ENCODE measurements at places on chromosomes 11 and 22. TPM values are rescaled to one million over a fixed set of nuclear protein-coding genes. Genes with fewer than 3 reads are reported as not detected.
A peak's percentile ranks its signal among the peaks of the same experiment; 100 is the strongest.

The GCAT gene
- total RNA-seq: 39.4 TPM

DNA sequence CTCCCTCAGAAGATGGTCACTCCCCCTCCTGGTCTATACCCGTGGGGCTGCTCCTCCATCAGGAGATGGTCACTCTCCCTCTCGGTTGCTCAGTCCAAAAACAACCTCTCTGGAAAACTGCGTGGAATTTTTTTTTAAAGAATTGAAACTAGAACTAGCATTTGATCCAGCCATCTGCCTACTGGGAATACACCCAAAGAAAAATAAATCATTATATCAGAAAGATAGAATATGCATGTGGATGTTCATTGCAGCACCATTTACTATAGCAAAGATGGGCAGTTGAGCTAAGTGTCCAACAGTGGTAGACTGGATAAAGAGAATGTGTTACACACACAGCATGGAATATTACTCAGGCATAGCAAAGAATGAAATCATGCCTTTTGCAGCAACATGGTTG, 75.7 kb upstream of the B3GAT1 start:
- no peak for DNase-seq

DNA sequence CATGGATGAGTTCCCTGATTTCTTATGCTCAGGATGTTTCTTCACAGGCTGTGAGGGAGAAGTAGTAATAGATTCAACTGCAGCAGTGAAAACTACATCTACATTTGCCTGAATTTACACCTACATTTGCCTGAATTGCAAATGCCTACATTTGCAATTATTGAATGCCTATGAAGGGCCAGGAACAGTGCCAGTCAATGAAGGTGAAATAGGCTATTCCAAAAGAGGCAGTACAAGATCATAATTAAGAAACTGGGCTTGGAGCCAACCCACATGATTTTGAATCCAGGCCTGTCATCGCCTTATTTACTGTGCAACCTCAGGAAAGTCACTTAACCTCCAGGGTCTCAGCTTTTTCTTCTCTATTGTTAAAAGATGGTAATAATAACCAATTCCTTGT, 1353.3 kb downstream of the FAM181B start:
- DNase-seq: no peak

GRCh38 chr11:101341578-101341977, 212.0 kb upstream of the PGR start:
- no peak for DNase-seq

The GTSE1 gene
- 25.3 TPM for total RNA-seq

The ARHGAP32 gene
- 2.8 TPM for total RNA-seq

The BBOX1 gene
- total RNA-seq: not detected

GRCh38 chr11:125412509-125412908, 83.6 kb downstream of the FEZ1 start:
- DNase-seq: no peak

The MN1 gene
- 1.4 TPM for total RNA-seq

The CCDC73 gene
- total RNA-seq: not detected

DNA sequence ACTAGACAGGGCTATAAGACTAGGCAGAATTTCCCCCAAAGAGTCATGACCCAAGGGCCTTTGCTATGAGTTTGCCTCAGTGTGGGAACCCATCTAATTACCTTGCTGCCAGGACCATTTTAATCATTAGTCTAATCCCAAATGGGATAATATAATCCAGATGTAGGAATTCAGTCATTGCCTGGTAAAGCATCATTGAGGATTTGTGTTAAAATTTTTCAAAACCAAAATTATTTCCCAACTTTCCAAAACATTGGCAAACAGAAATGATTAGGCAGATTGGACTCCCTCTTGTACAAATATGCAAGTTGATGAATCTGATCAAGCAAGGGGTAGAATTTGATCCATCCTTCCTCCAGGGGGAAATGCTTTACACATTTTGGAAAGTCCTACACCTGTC, 16.2 kb upstream of the MMP13 start:
- no peak for DNase-seq

The DBX1 gene
- total RNA-seq: not detected

DNA sequence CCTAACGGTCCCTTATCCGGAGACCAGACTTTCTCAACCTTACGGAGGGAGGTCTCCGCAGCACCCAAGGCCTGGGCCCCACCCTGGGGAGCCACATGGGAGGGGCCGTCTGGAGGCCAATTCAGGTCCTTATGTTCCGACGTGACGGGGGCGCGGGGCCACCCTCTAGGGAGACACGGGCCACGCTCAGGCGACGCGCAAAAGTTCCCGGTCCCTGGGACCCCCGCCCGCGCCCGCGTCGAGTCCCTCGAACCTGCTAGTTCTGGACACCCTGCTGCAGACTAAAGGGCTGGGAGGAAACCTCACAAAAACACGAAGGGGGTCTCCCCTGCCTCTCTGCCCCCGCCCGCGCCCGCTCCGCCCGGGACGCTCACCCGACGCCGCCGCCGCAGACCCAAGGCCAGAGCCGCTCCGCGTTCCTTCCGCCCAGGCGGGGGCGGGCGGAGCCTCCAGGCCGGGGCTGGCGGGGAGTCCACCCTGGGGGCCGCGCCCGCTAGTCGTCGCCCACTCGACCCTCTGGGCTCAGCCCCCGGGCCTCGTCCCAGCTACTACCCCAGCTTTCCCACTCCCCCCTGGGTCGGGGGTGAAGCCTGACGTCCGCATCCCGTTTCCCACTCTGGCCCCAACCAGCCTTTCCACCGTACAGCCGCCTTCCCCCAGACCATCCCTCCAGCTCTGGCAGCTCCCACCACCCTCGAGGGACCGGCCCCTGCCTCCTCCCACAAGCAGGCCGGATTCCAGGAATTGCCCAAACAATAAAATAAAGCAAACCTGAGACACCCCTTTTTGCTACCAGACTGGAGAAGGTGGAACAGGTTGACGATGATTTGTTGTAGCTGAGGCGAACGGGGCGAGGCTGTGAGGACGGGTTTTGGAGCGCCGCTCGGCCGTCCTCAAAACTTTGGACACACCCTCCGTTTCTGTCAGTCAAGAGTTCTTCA, 2.7 kb downstream of the RNH1 start:
- peak; percentile 77 for DNase-seq

DNA sequence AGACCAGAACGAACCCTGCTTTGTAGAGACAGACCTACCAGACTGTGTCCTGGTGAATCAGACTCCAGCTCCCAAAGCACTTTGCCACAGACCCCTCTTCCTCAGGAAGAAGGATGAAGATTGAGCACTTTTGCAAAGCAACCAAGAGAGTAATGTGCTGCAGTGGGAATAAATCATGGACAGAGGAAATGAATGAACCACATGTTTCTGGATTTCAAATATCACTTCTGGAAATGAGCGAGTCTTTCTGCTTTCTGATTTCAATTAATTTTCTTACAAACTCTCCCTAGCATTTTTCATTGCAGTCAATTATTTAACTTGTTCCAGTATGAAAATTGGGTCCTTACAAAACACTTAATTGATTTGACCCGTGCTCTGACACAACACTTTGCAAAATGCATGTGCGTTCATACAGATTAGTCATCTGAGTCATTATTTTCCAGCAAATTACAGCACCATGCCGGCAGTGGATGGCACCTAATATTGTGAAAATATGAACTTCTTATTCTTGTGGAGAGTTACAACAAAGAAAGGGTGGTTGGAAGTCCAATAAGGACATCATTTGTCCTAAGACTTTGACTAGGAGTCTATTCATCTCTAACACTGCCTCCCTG, 315.9 kb upstream of the CCDC90B start:
- no peak for DNase-seq

DNA sequence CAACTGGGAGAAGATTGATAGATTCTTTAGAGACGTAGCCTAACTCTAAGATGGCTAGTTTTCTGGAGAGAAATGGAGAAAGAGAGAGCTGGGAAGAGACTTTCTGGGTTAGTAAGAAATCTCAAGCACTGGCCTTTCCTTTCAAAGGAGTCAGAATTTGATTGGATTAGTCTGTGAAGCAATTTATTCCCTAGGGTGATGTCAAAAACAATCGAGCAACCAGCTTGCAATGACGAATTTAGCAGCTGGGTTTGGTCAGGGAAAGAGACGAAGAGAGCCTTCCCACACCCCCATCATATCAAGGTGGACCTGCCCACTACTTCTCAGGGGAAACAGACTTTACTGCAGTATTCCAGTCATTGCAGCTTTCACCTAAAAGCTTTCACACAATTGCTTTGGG, 10.8 kb downstream of the KRTAP5-6 start:
- DNase-seq: no peak

DNA sequence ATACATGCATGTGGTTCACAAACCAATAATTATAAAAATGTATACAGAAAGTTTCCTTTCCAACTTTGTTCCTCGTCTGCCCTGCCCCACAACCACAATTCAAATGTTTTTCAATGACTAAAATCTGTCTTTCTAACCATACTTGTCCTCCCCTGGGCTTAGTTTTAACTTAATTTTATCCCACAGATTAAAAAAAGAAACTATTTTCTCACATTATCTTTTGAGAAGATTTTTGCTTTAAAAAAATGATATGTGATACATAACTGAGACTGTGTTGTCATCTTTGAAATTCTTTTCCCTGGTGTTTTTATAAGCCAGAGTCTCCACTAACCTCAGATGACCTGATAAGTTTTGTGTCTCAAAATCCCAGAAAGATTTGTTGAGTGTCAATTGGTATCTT, 79.0 kb downstream of the FDX1 start:
- DNase-seq: no peak
